ENCODE measurements at places on chromosomes 7 and 10.

DNA sequence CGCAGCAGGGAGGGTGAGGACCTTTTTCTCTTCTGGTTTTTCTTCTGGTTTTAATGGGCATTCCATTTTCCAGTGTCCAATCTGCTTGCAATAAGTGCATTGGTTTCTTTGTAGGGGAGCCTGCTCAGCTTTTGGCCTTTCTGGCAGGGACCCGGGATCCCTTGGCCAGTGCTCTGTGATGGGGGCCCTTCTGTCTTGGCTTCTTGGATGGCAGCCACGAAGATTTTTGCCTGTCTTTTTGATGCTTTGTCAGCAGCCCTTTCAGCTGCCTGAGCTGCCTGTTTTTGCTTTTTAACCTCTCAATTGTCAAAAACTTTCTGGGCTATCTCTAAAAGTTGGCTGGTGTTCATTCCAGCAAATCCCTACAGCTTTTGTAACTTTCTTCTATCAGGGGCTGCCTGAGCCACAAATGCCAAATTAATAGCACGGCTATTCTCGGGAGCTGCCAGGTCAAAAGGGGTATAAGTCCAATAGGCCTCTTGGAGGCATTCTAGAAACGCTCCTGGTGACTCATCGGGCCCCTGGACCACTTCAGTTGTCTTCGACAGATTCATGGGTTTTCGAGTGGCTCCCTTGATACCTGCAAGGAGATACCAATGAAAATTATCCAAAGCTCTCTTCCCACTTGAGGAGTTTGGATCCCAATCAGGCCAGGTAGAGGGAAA is 179.9 kb upstream of the MBL2 start:
- DNase-seq = no peak

- no peak for DNase-seq
Observed at GRCh38 chr7:158325530-158326381, 261.9 kb downstream of the PTPRN2 start.

GRCh38 chr7:73522105-73522872 is at the start of gene BAZ1B:
Gene BAZ1B (minus strand): TSS chr7:73522293. CDS start chr7:73521933, 360 bp downstream.
- DNase-seq = peak; percentile 100

GRCh38 chr7:42445691-42446090 is 208.7 kb upstream of the GLI3 start:
- DNase-seq = no peak

DNA sequence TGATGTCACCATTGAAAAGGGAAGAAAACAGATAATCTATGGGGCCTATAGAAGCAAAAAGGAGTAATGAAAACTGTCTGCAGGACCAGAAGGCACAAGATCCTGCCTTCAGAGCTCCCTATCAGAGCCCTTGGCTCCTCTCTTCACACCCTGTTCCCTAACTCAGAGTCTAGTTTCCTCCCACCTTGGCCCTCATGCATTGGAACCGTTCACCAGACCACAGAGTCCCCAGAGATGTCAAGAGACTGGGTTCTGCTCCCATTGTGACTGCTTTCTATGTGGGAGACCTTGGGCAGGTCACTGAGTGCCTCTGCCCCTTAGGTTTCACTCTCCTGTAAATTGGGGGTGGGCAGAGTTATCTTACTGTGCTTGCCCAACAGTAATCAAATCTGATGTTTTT is 80.1 kb upstream of the RPA3 start:
- peak; percentile 80 for DNase-seq

GRCh38 chr10:72277340-72277995 is 3.7 kb downstream of the DDIT4 start:
- DNase-seq = no peak

DNA sequence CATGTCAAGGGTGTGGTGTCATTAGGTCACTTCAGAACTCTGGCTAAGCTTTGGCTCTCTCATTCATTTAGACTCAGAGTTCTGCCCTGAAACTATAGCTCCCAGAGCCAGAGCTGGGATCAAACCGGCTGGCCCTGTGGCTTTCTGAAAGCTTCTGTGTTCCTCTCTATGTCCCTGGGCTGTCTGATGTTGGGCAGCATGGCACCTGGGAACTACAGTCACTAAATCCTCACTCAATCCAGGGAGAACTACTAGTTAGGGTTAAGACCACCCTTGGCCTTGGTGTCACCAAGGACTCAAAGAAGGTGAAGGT is 13.2 kb downstream of the ATG9B start:
- DNase-seq = no peak

DNA sequence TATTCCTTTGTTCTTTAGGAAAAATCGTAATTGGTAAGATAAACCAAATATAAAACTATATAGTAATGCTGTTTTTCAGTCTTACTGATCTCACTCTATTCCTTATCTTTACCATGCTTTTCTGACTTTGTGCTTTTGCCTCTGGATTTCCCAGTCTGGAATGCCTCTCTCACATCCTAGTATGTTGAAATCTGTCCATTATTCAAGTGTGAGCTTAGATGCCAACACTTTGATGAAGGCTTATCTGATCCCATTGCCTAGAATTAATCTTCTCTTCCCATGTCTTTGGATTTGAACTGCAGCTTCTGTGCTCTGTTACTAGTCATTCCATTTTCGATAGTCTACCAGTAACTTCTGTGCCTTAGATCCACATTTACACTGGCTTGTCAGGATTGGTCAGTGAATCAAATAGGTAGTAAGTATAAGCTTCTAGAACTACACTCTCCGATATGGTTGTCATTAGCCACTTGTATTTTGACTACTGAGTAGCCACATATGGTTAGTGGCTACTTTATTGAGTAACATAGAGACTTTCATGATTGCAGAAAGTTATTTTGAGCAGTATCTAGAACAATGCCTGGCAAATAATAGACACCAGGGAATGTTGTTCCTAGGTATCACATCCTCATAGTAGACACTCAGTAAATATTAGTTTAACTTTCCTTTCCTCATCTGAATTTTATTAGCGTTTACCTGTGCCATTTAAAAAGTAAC is 92.9 kb downstream of the BMPR1A start:
- DNase-seq = no peak

GRCh38 chr7:93245525-93246432 is 13.6 kb downstream of the VPS50 start:
- DNase-seq = peak; percentile 50

GRCh38 chr7:589781-590575 is 70.3 kb upstream of the PDGFA start:
- DNase-seq = no peak

DNA sequence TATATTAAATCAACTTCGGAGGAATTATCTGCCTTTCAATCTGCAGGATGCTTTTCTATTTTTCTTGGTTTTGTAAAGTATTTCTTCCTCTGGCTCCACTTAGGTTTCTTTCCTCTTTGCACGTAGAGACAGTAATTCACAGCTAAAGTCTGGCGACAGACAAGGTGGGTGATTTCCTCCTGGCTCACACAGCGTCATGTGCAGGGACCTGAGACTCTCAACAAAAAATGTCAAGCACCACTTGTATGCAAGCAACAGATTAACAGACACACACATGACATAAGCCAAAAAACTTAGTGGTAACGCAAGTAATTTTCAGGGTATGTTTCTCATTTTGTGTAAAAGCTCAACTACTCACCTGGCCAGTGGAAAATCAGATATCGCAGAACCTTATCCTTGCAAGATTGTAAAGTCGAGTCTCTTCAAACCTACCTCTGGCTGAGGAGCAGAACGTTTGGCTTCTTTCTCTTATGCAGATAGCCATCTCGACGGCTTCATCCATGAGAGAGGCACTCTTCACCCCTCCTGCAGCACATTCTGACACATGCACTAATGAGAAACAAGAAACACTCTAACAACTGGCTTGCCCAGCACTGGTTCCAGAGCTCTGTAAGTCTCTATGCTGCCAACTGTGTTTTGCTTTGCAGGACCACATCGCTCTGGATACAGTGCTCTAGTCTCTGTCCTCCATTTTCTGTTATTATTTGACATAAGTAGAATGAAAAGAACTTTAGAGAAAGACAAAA is 188.0 kb downstream of the CDCA7L start:
- DNase-seq = no peak

DNA sequence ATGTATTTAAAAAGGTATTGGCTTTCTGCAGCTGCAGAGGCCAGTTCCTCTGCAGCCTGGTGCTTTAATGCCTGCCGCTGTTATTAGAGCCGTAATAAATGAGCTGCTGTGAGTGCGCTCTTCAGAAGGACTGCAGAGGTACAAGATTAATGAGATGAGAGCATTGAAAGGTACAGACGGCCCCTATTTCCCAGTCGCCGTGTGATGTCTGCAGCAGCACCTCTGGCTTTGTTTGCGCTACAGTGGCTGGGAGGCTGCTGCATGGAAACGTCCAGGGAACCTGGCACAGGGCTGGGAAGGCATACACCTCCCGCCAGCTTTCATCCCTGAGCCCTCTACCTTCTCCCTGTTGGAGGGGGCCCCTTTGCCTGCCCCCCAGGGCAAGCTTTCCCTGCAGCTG is 383.8 kb upstream of the ZMIZ1 start:
- no peak for DNase-seq

GRCh38 chr7:77912293-77912692 is 113.7 kb downstream of the PHTF2 start:
- no peak for DNase-seq

DNA sequence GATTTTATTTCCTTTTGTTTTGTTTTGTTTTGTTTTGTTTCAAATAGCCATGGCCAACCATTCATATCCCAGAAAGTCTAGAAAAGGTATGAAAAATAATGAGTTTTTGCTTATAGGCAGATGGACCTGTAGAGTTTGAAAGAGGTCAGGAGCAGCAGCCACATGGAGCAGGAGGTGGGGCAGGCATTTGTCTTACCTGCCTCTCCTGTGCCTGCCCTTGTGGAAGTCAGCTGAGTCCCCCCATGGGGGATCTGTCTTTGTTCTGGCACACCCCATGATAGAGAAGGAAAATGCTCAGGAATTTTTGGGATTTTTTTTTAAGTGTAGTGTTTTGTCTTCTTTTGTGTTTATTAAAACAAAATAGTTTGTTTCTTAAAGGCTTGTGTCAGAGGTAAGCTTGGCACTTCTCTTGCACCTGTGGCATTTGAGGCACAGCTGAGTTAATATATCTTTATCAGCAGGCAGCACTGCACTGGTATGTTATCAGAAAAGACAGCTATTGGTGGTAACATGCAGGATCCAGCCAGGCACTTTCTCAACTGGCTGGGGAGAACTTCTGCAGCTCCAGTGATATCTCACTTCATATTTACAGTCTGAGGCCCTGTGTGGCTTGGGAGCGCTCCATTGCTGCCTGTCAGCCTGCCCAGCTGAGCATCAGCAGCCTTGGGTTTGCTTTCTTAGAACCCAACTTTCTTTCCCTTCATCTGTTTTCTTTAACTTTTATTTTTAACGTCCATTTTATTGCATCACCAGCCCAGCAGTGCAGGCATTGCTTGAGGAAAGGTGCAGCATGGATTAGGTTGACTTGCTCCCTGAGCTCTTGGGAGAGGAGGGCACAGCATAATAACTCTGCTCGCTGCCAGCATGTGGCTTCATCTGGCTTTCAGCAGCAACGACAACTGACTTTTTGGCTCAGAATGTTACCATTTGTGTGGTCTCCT is 44.4 kb downstream of the LRRC4 start:
- DNase-seq = no peak

DNA sequence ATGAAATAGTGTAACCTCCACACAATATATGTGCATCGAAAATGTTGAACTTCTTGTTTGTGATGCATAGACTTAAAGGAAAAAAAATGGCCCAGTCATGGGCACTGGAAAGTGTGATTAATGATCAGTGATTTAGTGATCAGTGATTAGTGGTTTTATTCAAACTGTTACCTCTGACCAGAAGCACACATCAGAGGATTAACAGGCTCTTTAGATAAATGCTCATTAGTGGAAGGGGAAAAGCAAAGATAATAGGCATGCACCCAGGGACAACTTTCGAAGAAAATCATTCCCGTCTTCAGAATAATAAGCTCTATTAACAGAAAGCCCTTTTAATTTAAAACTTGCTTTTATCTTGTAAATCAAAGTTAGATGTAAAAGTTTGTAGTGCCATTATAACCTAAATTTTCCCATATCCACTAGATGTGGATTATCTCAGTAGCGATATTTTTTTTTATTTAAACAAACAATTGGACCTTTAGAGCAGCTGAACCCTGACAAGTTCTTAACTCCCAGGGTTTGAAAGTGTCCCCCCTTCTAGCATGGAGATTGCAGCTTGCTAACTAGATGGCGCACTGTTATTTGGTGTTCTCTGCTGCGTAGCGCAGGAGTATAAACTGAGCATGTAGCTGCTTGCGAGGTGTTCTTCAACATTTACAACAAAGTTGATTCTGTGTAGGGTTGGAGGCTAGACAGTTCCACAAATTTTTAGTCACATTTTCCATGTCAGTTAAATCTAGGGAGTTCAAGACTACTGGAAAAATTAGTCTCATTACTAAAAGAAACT is at the start of gene CREB5:
Gene CREB5 (plus strand): TSS at position 643 of the 787 bp plus-strand sequence. CDS start 397 bp downstream, outside the sequence.
- DNase-seq = no peak

DNA sequence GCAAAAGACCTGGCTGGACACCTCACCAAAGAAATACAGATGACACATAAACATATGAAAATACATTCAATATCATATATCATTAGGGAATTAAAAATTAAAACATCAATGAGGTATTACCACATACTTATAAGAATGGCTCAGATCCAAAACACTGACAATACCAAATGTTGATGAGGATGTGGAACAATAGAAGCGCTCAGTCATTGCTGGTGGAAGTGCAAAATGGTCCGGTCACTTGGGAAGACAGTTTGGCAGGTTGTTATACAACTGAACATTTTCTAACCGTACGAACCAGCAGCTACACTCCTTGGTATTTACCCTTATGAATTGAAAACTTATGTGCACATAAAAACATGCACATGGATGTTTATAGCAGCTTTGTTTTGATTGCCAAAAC is 38.5 kb downstream of the ZMYND11 start:
- DNase-seq = no peak

- no peak for DNase-seq
Observed at GRCh38 chr10:93911866-93912265, 18.1 kb downstream of the SLC35G1 start.

- no peak for DNase-seq
Observed at GRCh38 chr7:70701477-70701876, 430.5 kb upstream of the GALNT17 start.

- no peak for DNase-seq
Observed at GRCh38 chr7:44794331-44794730, 2.1 kb upstream of the PPIA start.

DNA sequence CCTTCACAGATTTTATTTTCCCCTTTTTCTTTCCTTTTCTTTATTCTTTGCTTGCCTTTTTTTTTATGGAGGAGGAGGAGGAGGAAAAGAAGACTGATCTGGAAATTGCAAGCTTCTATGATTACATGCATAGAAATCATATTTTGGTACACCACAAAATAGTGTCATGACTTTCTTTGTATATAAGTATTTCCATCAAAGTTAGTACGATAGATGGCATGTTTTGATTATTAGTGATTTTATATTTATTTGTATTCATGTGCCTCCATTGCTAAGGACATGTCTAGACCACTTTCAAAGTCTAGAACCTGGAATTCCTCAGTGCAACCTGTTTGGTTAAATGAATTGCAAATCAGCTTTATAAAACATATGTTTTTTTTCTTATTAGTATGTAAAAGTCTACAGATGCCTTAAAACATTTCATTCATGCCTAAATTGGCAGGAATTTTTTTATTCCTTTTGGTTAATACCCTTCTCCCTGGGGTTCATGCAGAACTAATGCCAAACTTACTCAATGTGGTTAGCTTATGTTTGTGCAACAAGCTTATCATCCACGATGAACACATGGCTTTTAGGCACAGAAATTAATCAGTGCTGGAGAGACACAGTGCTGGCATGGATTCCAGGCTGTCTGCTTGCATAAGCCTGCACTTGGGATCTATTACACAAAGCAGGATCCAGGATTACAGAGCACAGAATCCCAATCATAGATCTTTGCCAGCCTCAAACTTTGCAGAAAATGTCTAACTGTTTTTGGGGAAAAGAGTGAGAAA is 213.1 kb downstream of the CHRM2 start:
- DNase-seq = no peak
